ENCODE measurements at places on chromosomes 1 and 21. TPM values are rescaled to one million over a fixed set of nuclear protein-coding genes. Genes with fewer than 3 reads are reported as not detected.

BRINP3 gene
- total RNA-seq, result under 0.01 TPM

LCE5A gene
- not detected for total RNA-seq

DISP3 gene
- under 0.01 TPM for total RNA-seq

PTPRU gene
- total RNA-seq, result 20.1 TPM

SYT14 gene
- not detected for total RNA-seq

ENAH gene
- 70.0 TPM for total RNA-seq

TGFB2 gene
- total RNA-seq, result 0.78 TPM

DNALI1 gene
- 7.8 TPM for total RNA-seq

SLFNL1 gene
- 0.20 TPM for total RNA-seq

OPTC gene
- not detected for total RNA-seq

PER3 gene
- total RNA-seq, result 3.5 TPM

OR10J1 gene
- total RNA-seq, result not detected

ATAD3B gene
- 14.3 TPM for total RNA-seq

CELA2B gene
- total RNA-seq, result not detected

KIAA1614 gene
- total RNA-seq, result 4.5 TPM

SPATA45 gene
- total RNA-seq, result not detected

DCDC2B gene
- total RNA-seq, result not detected

Data from subcutaneous preadipocyte (primary cell).